ENCODE measurements at places on chromosomes 2 and 18. TPM values are rescaled to one million over a fixed set of nuclear protein-coding genes. Genes with fewer than 3 reads are reported as not detected.
A peak's percentile ranks its signal among the peaks of the same experiment; 100 is the strongest.

- no peaks in the 10 kb centered on the region for H3K4me1 ChIP-seq
- no peaks in the 10 kb centered on the region for H3K36me3 ChIP-seq
- H3K4me3 ChIP-seq: no peak overlapping the region
- peaks cover 46% of the 10 kb centered on the region for H3K27me3 ChIP-seq
- DNase-seq: no peak
Measured at GRCh38 chr18:61606068-61606660, 272.9 kb downstream of the CDH20 start.

- no peak overlapping the region for H3K4me3 ChIP-seq
- no peaks in the 10 kb centered on the region for H3K36me3 ChIP-seq
- no peak for DNase-seq
- no peaks in the 10 kb centered on the region for H3K27me3 ChIP-seq
- H3K27ac ChIP-seq: no peak overlapping the region
- H3K4me1 ChIP-seq: no peaks in the 10 kb centered on the region
Measured at GRCh38 chr2:3954261-3954660, 250.9 kb downstream of the DCDC2C start.

GRCh38 chr2:113892004-113892710 is 2.3 kb downstream of the ACTR3 start:
- peak overlapping the region; percentile 98 for H3K27ac ChIP-seq
- peaks cover 80% of the 10 kb centered on the region for H3K4me1 ChIP-seq
- peaks cover 49% of the 10 kb centered on the region for H3K36me3 ChIP-seq
- DNase-seq: no peak
- H3K27me3 ChIP-seq: no peaks in the 10 kb centered on the region

GRCh38 chr2:11009891-11010290 is 98.2 kb downstream of the KCNF1 start:
- H3K4me1 ChIP-seq: no peaks in the 10 kb centered on the region
- no peak overlapping the region for H3K4me3 ChIP-seq
- H3K27ac ChIP-seq: no peak overlapping the region
- peaks cover 4% of the 10 kb centered on the region for H3K36me3 ChIP-seq
- DNase-seq: no peak
- H3K27me3 ChIP-seq: peaks cover 6% of the 10 kb centered on the region

- no peak overlapping the region for H3K27ac ChIP-seq
- peaks cover 9% of the 10 kb centered on the region for H3K27me3 ChIP-seq
- peaks cover 1% of the 10 kb centered on the region for H3K36me3 ChIP-seq
- no peak overlapping the region for H3K4me3 ChIP-seq
- H3K4me1 ChIP-seq: peaks cover 40% of the 10 kb centered on the region
Measured at GRCh38 chr2:15145046-15145817, 415.9 kb downstream of the NBAS start.

- H3K4me1 ChIP-seq: no peaks in the 10 kb centered on the region
- no peak for DNase-seq
- no peak overlapping the region for H3K4me3 ChIP-seq
- no peaks in the 10 kb centered on the region for H3K36me3 ChIP-seq
Measured at GRCh38 chr2:60652832-60653340, 99.4 kb upstream of the BCL11A start.

DNA sequence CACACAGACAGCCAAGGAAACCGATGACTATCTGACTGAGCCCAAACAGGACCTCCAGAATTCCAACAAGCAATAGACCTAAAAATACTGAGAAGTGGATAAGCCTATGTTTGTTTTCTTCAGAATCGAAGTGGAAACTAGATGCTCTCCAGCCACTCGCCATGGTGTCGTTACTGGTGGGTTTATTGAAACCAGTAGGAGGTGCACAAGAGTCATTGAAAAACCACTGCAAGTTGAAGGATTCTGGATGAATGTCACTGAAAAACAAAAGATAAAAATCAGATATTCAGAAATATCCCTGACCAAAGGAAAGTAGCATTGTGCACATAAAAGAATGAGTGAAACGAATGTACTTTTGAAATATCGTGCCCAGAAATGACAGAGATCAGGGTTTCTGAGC is 15.3 kb downstream of the TM4SF20 start:
- H3K36me3 ChIP-seq: no peaks in the 10 kb centered on the region
- H3K27me3 ChIP-seq: no peaks in the 10 kb centered on the region
- H3K4me3 ChIP-seq: no peak overlapping the region
- H3K4me1 ChIP-seq: no peaks in the 10 kb centered on the region
- DNase-seq: no peak
- peak overlapping the region; percentile 20 for H3K27ac ChIP-seq

GRCh38 chr18:78303519-78304191 is 676.0 kb upstream of the SALL3 start:
- no peak overlapping the region for H3K27ac ChIP-seq
- H3K4me3 ChIP-seq: no peak overlapping the region
- no peak for DNase-seq
- no peaks in the 10 kb centered on the region for H3K4me1 ChIP-seq
- peaks cover 2% of the 10 kb centered on the region for H3K27me3 ChIP-seq

DNA sequence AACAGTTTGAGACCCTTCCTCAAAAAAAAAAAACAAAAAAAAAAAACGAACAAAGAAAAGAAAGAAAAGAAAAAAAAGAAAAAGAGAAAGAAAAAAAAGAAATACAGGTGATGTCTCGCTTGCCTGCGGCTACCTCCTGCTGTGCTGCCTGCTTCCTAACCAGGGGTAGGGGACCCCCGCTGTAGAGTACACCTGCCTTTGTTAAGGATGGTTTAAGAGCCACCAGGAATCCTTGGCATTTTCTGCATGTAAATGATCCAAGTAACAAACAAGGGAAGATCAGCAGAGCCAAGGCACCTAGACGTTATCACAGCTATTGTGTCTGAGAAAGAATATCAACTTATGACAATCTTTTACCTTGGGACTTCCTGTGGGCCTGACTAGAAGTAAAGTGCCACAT is 856.8 kb upstream of the GCFC2 start:
- no peaks in the 10 kb centered on the region for H3K4me1 ChIP-seq
- H3K27ac ChIP-seq: no peak overlapping the region
- H3K36me3 ChIP-seq: no peaks in the 10 kb centered on the region
- no peak overlapping the region for H3K4me3 ChIP-seq

DNA sequence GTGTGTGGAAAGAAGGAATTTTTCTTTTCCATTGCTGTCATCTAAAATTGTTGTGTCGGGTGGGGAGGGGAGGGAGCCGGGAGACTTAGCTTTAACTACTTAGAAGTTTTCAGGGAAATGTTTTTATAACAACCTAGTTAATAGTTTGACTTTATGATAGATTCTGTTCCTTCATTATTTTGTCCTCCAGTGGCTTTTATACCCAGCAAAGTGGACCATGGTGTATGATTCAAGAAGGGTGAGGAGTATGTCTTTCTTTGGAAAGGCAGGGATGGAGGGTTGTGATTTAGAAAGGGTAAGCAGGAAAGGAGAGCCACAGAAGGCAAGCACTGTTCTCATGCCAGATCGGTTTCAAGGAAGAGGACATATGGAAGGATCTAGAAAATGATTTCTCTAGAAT is 261.8 kb downstream of the NEDD4L start:
- peaks cover 6% of the 10 kb centered on the region for H3K36me3 ChIP-seq
- H3K27me3 ChIP-seq: peaks cover 13% of the 10 kb centered on the region
- no peak for DNase-seq
- peaks cover 39% of the 10 kb centered on the region for H3K4me1 ChIP-seq
- H3K4me3 ChIP-seq: no peak overlapping the region

DNA sequence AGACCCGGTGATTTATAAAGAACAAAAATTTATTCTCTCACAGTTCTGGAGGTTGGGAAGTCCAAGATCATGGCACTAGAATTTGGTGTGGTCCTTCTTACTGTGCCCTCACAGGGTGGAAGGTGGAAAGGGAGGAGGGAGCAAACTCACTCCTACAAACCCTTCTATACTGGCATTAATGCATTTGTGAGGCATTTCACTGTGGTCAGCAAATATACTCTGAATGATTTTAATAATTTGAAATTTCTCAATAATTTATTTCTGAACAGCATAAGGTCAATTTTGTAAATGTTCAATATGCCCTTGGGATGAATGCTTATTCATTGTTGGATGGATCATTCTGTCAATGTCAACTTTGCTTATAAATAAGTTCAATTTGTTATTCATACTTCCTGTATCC is 120.6 kb downstream of the GATA6 start:
- H3K36me3 ChIP-seq: no peaks in the 10 kb centered on the region
- no peak for DNase-seq
- H3K27me3 ChIP-seq: no peaks in the 10 kb centered on the region
- no peak overlapping the region for H3K27ac ChIP-seq
- no peaks in the 10 kb centered on the region for H3K4me1 ChIP-seq
- no peak overlapping the region for H3K4me3 ChIP-seq

DNA sequence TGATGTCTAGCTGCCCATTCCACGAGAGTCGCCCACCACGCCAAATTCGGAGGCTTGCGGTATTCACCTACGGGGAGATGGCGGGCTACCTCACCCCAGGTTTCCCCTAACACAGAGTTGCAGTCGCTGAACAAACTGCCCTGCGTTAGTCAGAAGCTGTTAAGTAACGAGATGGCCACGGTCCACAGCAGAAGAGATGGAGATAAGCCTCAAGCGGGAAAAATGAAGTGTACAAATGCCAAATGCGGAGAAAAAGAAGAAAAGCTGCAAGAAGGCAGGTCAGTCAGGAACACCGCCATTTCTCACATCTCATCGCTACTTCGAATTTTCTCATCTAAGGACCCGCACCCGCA is 425 bp downstream of the ASB3 start:
- no peaks in the 10 kb centered on the region for H3K27me3 ChIP-seq
- peaks cover 9% of the 10 kb centered on the region for H3K36me3 ChIP-seq
- H3K4me3 ChIP-seq: peak overlapping the region; percentile 96
- H3K27ac ChIP-seq: peak overlapping the region; percentile 21
- H3K4me1 ChIP-seq: peaks cover 52% of the 10 kb centered on the region

DNA sequence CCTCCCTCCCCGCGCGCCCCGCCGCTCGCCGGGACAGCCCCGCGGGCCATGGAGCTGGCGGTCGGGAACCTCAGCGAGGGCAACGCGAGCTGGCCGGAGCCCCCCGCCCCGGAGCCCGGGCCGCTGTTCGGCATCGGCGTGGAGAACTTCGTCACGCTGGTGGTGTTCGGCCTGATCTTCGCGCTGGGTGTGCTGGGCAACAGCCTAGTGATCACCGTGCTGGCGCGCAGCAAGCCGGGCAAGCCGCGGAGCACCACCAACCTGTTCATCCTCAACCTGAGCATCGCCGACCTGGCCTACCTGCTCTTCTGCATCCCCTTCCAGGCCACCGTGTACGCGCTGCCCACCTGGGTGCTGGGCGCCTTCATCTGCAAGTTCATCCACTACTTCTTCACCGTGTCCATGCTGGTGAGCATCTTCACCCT is 865 bp downstream of the GALR1 start:
- peaks cover 76% of the 10 kb centered on the region for H3K27me3 ChIP-seq
- no peak for DNase-seq
- H3K4me3 ChIP-seq: peak overlapping the region; percentile 85
- H3K36me3 ChIP-seq: peaks cover 5% of the 10 kb centered on the region

DNA sequence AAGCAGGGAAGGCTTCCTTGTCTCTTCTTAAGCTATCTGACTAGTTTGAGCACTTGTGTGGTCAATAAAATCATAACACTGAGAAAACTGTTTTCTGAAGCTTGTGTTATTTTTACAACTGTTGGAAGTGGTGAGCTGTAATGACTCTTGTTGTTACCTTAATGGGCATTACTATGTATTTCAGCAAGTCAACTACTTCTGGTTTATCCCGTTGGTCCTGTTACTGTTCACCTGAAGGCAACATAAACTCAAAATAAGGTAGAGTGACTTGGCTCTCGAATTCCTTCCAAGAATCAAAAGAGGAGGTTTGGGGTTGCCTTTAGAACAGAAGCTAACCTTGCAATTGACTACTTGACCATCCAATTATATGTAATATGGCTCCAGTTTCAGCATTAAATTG is 23.2 kb upstream of the FIGN start:
- no peak overlapping the region for H3K27ac ChIP-seq
- DNase-seq: no peak
- H3K4me3 ChIP-seq: no peak overlapping the region
- H3K4me1 ChIP-seq: no peaks in the 10 kb centered on the region
- H3K36me3 ChIP-seq: no peaks in the 10 kb centered on the region

- no peak overlapping the region for H3K4me3 ChIP-seq
- H3K36me3 ChIP-seq: no peaks in the 10 kb centered on the region
- H3K27me3 ChIP-seq: no peaks in the 10 kb centered on the region
- no peak for DNase-seq
Measured at GRCh38 chr2:120315367-120316033, 30.4 kb upstream of the INHBB start.

- H3K27me3 ChIP-seq: no peaks in the 10 kb centered on the region
- peaks cover 2% of the 10 kb centered on the region for H3K36me3 ChIP-seq
- no peak for DNase-seq
- no peaks in the 10 kb centered on the region for H3K4me1 ChIP-seq
- H3K27ac ChIP-seq: no peak overlapping the region
Measured at GRCh38 chr2:240811346-240812300, 8.4 kb downstream of the KIF1A start.

GRCh38 chr2:5696945-5697521 is 4.8 kb downstream of the SOX11 start:
- DNase-seq: no peak
- peaks cover 66% of the 10 kb centered on the region for H3K27me3 ChIP-seq
- H3K36me3 ChIP-seq: peaks cover 2% of the 10 kb centered on the region
- H3K4me3 ChIP-seq: peak overlapping the region; percentile 63
- no peak overlapping the region for H3K27ac ChIP-seq

- no peak for DNase-seq
- peaks cover 8% of the 10 kb centered on the region for H3K27me3 ChIP-seq
- H3K4me1 ChIP-seq: no peaks in the 10 kb centered on the region
Measured at GRCh38 chr2:19104503-19104902, 253.9 kb downstream of the OSR1 start.

DNA sequence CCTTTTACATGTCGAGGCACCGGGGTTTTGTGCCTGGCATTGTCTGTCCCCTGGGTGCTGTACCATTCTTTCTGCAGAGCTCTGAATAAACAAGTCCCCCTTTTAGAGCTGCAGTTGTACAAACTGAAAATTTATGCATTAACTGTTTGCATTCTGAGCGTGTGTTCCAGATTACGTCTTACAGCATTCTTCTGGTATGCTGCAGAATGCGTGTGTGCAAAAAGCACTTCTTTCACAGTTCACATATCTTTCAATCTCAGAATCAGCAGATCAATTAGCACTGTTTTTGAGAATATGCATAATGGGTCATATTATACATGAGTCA is 27.5 kb downstream of the MEIS1 start:
- peaks cover 10% of the 10 kb centered on the region for H3K27me3 ChIP-seq
- H3K4me1 ChIP-seq: no peaks in the 10 kb centered on the region
- H3K36me3 ChIP-seq: no peaks in the 10 kb centered on the region
- H3K27ac ChIP-seq: no peak overlapping the region

- H3K36me3 ChIP-seq: no peaks in the 10 kb centered on the region
- H3K27ac ChIP-seq: no peak overlapping the region
- H3K4me3 ChIP-seq: no peak overlapping the region
- H3K27me3 ChIP-seq: peaks cover 14% of the 10 kb centered on the region
Measured at GRCh38 chr2:32832821-32833220, 113.9 kb upstream of the LTBP1 start.

GRCh38 chr2:203532957-203533658 is 2.0 kb downstream of the RAPH1 start:
- peaks cover 38% of the 10 kb centered on the region for H3K27me3 ChIP-seq
- H3K36me3 ChIP-seq: peaks cover 13% of the 10 kb centered on the region
- peaks cover 29% of the 10 kb centered on the region for H3K4me1 ChIP-seq
- H3K27ac ChIP-seq: no peak overlapping the region

CAPN14 gene
- 0.65 TPM for total RNA-seq

TIGD1 gene
- 7.0 TPM for total RNA-seq

REG3A gene
- not detected for total RNA-seq

PROKR1 gene
- total RNA-seq: not detected

RALB gene
- 52.9 TPM for total RNA-seq

ANO7 gene
- total RNA-seq: 0.90 TPM

NOSTRIN gene
- not detected for total RNA-seq

TUBA4B gene
- not detected for total RNA-seq

GGCX gene
- total RNA-seq: 20.3 TPM

MALL gene
- total RNA-seq: 0.17 TPM

IMPACT gene
- total RNA-seq: 27.6 TPM

CABYR gene
- total RNA-seq: 2.1 TPM

All from activated T-cell treated with anti-CD3 and anti-CD28 coated beads, Interleukin-2, amount 50 U/mL, for 72 hours (primary cell).